ENCODE measurements at places on chromosomes 3 and 15.

DNA sequence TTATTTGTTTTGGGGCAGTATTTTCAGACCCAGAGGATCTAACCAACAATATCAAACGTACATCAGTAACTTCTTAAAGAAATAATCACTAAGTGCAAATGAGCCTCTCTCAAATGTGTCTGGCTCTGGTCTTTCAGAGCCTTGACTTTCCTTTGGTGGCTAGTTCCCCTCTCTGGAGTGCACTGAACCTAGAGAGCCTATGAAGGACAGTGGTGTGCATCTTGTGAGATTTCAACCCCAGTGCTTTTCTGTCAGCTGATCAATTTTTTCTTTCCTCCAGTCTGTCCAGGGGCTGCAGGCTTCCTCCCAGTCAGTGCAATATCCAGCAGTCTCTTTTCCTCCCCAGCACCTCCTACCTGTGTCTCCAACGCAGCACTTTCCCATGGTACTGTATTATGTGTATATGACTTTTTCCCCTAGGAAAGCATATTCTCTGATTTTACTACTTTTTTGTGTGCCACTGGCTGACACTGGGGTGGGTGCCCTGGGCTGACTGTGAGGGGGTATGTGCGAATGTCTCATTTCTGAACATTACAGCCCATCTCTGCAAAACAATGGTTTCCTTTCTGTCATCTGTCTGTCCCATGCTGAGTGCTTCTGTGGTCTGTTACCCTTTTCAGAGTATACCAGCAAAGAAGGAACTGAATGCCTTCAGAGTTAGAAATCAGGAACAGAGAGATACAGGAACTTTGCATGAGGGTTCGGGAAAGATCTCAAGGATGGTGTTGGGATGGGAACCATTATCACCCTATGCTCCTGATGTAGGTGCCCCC lies 98.8 kb downstream of the ARPP21 start:
- DNase-seq, result no peak

DNA sequence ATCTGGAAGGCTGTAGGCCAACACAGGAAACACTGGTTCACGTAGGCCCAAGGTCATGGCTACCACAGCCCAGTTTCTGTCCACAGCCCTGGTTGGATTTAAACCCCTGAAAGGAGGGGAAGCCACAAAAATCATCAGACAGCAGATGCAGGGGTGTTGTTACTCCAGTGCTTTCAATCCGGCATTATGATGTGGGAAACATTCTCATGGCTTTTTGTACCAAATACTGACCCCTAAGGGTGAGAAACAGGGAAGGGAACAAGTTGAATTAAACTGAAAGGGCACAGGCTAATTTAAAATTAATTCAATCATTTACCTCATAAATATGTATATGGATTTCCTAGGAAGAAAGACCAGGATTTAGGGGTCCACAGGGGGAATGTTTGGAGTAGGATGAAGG lies 375.6 kb downstream of the CTNNB1 start:
- DNase-seq, result peak; percentile 17

GRCh38 chr3:59545374-59545773 lies 495.5 kb upstream of the CFAP20DC start:
- DNase-seq, result no peak

- DNase-seq, result no peak
These were observed 301.4 kb upstream of the TGFBR2 start for GRCh38 chr3:30305021-30305420.

- DNase-seq, result no peak
These were observed 118.4 kb downstream of the ATG7 start for GRCh38 chr3:11390411-11391131.

GRCh38 chr15:27438403-27439375 lies 467.7 kb downstream of the GABRG3 start:
- peak; percentile 33 for DNase-seq

- peak; percentile 43 for DNase-seq
These were observed 14.2 kb downstream of the ATXN7 start for GRCh38 chr3:63877737-63878393.

DNA sequence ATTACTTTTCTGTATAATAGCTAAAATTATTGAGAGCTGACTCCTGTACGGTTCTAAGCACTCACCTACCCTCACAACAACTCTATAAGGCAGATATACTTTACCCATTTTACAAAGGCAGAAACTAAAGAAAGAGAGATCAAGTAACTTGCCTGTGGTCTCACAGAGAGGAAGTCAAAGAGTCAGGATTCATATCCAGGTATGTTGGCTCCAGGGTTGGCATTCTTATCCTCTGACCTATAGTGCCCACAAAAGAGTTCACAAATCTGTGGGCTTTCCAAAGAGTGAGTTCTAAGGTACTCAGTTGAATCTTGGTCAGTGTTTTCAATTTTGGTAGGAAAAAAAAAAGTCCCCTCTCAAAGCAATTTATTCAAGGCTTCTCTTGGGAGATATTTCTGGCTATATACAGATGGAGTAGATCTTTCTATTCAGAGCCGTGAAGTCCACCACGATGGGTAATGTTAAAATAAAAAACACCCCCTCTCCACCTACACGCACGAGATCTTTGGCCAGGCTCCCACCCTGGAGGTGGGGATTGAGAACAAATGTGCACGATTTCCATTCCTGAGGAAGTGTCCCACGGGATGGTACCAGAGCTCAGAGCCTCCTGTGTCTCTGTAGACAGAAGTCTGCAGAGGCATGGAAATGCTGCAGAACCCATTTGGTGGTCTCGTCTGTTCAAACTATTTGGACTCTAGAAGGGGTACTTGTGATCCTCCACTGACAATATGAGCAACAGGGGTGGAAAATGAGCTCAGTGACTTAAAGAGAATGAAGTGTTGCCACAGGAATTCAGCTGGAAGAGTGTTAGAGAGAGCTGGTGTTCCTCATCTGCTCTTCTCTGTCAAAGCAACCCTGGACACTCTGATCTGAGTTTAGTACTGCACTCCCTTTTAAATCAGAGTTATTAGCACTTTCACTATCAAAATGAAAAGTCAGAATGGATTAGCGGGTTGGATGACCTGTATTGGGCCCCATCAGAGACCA lies 212.1 kb upstream of the EIF1B start:
- DNase-seq, result peak; percentile 30

GRCh38 chr3:172321035-172321434 lies 127.2 kb downstream of the GHSR start:
- peak; percentile 36 for DNase-seq

GRCh38 chr3:60728006-60728405 lies 523.2 kb downstream of the FHIT start:
- DNase-seq, result peak; percentile 49

GRCh38 chr3:184506561-184506991 lies 55.0 kb upstream of the EPHB3 start:
- peak; percentile 7 for DNase-seq

GRCh38 chr3:67662733-67663132 lies 8.3 kb upstream of the SUCLG2 start:
- no peak for DNase-seq

GRCh38 chr3:87488765-87489164 lies 212.4 kb upstream of the POU1F1 start:
- peak; percentile 30 for DNase-seq

GRCh38 chr3:47407896-47408838 lies 27.3 kb downstream of the PTPN23 start:
- DNase-seq, result no peak

DNA sequence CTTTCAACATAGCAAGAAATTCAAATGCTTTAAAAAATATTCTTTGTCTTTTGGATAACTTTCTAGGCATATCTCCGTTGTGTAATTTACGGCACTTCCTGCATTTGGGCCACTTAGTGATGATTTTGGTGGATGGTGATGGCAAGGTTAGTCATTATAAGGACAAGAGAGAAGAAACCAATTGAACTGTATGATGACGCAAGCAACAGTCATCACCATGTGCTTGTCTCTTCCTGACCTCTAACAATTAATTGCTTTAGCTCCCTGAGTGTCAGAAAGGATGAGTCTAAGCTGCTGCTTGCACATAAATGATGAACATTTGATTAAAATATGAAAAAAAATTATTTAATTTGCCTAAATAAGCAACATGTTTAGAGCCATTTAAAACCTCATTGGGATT lies 11.3 kb upstream of the P2RY12 start:
- DNase-seq, result peak; percentile 47

DNA sequence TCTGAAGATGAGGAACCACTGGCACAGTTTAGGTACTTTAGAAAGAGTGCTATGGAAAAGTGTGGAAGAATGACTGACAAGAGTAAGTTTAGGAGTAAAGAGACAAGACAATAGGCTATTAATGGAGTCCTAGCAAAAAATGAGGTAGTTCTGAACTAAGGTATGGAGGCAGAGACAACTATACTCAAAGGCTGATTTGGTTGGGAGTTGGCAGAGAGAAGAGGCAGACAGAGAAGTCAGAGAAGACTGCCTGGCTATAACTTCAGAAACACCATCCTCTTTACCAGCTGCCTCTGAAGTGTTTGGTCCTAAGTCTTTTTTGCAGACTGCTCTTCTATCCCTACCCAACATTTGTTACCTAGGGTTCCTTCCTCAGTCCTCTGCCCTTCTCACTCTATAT lies 19.2 kb downstream of the DYNC1LI1 start:
- DNase-seq, result no peak

- no peak for DNase-seq
These were observed 33.5 kb downstream of the TUSC7 start for GRCh38 chr3:116743062-116743461.

- no peak for DNase-seq
These were observed 18.1 kb downstream of the HEMK1 start for GRCh38 chr3:50587373-50587772.

DNA sequence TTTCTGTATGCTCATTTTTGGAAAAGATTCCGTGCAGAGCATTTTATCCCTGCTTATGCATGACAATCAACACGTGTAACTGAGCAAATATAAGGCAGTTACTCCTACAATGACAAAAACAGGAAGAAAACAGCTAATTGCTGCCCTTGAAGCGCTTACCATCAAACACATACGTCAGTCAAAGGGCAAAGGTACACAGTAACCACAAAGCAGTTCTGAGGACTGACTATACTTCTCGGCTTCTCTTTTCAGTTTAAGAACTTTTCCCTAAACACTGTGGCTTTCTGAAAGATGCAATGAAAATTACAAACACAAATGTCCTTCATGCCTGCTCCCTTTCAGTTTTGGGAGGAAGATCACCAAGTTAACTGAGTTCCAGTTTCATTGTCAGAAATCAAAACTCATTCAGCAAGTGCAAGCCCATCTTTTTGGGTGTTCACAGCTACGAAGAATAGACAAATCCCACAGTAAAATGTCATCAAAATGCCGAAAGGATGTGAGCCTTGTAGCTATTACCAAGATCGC lies 602.8 kb downstream of the FOXP1 start:
- no peak for DNase-seq

DNA sequence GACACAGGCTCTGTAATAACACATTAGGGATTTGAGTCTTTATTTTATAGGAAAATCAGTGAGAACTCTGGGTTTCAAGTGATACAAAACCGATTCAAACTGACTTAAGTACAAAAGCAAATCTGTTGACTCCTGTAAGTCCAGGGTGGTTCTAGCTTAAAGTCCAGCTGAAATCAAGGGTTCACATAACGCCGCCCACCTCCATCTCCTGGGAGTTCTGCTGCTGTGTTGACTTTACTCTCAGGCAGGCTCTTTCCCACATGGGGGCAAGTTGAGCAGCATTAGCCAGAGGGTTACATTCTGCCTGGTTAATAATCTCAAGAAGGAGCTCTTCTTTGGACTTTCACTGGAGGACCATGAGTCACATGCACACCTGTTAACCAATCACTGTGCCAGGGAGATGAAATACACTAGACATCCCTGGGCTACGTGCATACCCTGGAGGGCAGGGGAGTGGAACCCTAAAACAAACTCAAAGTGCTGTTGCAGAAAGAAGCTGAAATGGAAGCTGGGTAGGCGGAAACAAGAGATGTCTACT lies 9.7 kb upstream of the RNF7 start:
- DNase-seq, result no peak

DNA sequence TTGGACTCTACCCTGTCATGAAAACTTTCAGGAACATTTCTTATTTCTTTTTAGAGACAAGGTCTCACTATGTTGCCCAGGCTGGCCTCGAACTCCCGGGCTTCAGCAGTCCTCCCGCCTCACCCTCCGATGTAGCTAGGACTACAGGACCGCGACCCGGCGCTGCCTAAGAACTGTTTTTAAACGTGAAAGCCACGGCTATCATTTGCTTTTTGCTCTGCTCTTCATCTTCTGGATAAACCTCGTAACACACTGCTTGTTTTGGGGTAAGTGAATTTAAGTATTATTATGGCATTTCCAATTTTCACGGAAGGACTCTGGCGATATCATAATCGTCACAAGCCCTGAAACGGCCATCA lies 14.3 kb upstream of the CCNL1 start:
- no peak for DNase-seq

DNA sequence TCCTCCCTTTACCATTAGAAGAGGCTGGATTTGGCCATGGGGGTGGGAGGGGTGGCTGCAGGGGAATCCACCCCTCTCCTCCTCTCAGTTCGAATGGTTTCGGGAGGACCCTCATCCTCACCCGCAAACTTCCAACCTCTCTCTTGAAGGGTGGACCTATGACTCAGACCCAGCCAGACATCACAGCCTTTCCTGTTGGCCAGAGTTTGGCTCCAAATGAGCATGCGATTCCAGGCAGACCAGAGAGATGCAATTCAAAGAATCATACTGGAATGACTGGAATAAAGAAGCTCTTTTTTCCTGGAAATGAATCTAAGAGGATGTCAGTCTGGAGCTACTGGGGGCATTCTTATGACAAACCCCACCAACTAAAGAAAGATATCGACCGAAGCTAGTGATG lies 516.7 kb upstream of the MDFIC2 start:
- DNase-seq, result peak; percentile 79

DNA sequence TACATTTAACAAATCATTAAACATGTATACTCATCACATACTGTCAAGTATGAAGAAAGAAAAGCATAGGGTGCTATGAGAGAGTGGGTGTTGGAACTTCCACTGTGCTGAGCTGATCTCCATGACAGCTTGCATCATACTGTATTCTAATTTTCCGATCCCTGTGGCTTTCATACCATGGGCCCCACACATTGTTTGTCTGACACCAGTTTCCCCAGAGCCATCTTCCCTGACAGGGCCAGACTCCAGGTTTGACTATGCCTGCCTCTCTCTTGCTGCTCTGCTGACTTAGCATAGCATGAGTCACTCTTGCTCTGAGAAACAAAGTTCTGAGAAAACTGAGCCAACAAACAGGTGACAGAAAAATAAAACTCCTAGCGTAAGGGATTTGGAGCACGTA lies 37.0 kb upstream of the CASR start:
- DNase-seq, result no peak

DNA sequence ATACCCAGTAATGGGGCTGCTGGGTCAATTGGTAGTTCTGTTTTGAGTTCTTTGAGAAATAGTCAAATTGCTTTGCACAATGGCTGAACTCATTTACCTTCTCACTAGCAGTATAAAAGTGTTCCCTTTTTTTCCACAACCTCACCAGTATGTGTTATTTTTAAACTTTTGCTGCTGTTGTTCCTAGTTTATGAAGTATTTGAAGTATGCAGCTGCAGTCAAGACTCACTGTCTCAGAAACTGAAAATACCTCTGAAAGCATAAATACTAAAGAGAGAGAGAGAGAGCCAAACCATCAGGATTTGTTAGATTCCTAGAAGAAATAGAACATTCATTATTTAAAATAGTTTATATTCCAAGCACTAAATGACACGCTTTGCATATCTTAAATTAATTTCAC lies 764.2 kb downstream of the NTRK3 start:
- DNase-seq, result peak; percentile 6

GRCh38 chr3:191238321-191238817 lies 39.3 kb downstream of the OSTN start:
- peak; percentile 38 for DNase-seq

Measured in fibroblast of skin of scalp (primary cell).